ENCODE measurements at places on chromosomes 1 and 21.

- DNase-seq = no peak
Measured at GRCh38 chr1:215472723-215473122, 94.4 kb upstream of the KCTD3 start.

DNA sequence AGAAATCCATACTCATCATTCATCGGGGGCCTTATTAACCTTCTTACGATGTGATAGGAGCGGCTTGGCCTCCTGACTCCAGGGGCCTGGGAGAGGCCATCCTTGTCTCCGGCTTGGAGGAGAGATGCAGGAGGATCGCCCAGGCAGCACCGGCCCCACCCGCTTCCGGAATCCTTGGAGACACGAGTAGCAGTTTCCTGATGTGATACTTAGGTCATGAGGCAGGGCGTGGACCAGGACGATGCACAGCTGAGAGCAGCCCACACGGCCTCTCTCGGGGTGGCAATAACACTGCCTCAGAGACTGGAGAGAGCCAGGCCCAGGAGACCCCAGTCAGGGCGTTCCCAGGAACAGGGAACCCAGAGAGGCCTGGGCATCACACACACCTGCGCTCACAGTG is 163.6 kb upstream of the ARHGEF16 start:
- DNase-seq = no peak

DNA sequence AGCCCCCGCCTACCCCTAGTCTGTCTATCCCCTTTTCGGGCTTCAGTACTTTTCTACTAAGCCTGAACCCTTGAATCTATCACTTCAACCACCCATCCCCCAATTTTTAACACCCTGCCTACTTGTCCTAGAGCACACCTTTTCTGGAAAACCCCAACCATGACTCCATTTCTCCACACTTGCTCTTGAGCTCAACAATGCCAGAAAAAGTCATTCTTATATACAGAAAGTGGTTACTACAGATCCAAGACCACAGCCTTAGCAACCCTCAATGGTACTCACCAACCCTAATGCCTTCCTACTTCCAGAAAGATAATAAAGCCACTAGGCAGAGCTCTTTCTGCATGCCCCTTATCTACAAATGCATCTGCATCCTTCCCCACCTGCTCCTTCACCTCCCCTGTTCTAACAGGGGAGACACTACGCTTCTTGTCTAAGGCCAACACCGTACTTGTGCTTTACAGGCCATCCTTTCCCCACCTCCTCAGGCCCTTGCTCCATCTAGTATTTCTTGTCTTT is 41.2 kb downstream of the DMAP1 start:
- no peak for DNase-seq

- no peak for DNase-seq
Measured at GRCh38 chr1:174996476-174996875, 3.3 kb upstream of the CACYBP start.

GRCh38 chr1:172874950-172875349 is 175.8 kb downstream of the TNFSF18 start:
- no peak for DNase-seq

- no peak for DNase-seq
Measured at GRCh38 chr1:107570768-107571167, 394.2 kb downstream of the VAV3 start.

DNA sequence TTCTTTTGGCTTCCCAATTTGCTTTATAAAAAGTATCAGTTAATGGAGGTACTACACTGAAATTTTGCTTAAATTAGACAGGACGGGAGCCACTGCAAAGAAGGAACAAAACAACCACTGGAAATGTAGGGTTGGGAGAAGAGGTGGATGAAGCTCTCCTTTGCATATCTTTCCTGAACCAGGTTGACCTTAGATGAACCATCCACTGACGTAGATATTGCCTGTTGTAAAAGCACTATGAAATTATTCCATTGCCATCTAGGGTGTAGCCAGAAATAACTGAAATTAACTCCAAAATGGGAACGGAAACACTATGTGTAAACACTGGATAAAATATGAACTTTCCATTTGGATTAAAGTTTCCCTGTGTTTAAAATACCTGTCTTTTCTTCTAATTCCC is 1.2 kb upstream of the ABL2 start:
- DNase-seq = no peak

GRCh38 chr1:226119169-226119568 is 56.7 kb downstream of the H3-3A start:
- DNase-seq = no peak

GRCh38 chr1:160219062-160219929 is 14.1 kb downstream of the PEA15 start:
- DNase-seq = no peak

- DNase-seq = no peak
Measured at GRCh38 chr1:216183454-216183853, 239.8 kb downstream of the USH2A start.

- no peak for DNase-seq
Measured at GRCh38 chr1:4227986-4228385, 327.9 kb upstream of the C1orf174 start.

DNA sequence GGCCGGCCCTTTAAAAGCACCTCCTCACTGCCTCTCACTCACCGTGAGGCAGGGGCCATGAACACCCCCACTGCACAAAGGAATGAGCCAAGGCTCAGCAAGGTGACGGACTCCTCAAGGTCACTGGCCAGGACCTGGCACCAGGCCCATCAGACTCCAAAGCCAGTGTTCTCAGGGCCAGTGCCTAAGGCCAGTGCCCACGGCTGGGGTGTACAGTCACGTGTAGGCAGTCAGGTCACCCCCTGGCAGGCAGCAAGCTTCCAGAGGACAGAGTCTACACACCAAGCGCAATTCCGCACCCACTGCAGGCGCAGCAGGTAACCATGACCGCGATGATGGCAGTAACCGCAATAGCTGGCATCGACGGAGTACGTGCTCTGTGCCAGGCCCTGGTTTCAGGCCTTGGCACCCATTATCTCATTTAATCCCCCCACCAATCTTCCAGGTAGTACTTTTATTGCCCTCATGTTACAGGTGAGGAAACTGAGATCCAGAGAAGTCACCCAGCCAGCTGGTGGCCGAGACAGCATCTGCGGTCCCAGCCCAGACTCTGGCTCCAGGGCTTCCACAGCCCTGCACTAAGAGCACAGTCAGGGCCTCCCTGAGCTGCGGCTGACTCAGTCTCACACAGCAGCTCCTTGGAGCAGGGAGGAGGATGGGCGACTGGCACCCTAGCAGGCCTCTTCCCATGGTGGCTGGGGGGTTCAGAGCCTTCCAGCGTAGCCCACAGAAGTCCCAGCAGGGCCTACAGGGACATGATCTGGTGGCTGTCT is 27.0 kb downstream of the RAP1GAP start:
- DNase-seq = no peak

DNA sequence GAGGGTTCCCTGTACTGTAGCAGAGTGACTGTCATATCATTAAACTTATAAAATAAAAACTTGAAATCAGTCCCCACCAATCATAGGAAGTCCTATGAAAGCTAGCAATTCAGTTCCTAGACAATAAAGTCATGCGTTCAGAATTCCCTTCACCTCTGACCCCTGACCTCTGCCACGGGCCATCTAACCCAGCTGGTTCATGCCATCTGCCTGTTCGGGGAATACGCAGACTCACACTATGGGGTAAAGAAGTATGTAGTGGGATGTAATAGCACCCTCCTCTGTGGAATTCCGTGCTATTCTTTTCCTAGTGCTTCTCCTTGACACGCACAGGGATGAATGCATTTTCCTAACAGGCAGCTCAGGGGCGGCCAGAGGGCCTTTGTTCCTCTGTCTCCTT is 2.1 kb downstream of the GSTM4 start:
- DNase-seq = no peak

DNA sequence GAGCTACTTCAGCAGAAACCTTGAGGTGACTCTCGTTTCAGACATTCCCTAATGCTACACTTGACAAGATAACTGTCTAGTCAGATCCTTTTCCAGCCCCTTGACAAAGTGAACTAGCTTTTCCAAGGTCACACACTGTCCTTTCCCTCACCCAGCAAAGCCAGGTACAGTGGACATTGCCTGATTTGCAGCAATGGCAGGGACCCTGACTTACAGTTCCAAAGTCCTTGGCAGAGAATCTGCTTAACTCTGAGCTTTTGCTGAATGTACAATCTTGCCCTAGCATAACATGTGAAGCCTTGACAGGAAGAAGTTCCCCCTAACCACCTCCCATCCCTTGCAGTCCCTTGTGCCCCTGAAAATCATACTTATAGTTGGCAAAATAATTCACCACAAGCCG is 37.1 kb downstream of the HSD3B2 start:
- DNase-seq = no peak

DNA sequence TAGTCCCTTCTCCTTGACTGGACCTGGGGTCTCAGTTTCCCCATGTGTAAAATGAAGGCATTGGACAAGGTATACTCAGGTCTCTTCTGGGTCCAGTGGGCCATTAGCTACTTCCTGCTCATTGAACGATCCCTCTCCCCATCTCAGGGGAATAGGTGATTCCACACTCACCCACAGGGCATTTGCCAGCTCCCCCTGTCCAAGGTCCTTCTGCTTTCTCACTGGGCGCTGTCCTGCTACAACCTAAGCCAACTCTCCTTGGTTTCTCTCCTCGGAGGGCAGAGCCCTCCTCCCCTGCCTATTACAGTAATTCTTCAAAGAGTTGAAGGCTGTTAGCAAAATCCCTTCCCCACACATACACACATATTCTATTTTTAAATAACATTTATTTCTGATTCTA is 16.6 kb downstream of the DISP3 start:
- DNase-seq = no peak

All from stimulated activated CD4-positive, alpha-beta T cell treated with anti-CD3 and anti-CD28 coated beads, Interleukin-12 subunit alpha, Interleukin-12 subunit beta, amount 100 ng/mL, for 4 hours (primary cell).